ENCODE measurements at places on chromosomes 12 and 14.

DNA sequence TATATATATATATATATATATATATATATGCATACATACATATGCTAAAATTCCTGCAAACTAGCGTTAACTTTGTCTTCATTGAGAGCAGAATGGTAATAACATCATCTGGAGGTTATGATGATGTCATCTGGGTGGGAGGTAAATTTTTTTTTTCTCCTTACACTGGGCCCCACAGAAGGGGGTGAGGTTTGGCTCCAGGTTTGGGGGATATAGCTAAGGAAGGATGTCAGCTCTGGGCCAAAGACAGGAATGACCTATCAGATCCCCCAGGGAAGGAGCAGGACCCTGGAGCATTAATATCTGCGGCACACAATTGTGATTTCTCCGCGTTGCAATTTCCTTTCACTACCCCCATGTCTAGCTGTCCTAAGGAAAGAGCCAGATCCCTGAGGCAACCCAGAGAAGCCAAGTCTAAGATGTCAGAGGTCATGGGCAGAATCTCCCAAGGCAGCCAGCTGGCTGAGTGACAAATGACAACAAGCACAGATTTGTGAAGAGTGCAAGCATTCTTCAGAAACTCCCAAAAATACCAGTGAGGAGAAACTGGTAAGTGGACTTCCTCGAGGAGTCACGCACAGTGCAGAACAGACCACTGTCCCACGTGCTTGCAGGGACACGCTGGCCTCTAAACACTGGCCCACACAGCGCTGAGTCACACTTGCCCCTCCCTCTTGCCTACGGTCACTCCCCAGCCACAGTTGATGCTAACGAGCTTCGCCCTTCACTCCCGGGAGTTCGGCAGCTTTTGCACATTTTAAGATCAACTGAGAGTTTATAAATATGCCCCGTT is 9.9 kb downstream of the UBC start:
- DNase-seq: no peak

DNA sequence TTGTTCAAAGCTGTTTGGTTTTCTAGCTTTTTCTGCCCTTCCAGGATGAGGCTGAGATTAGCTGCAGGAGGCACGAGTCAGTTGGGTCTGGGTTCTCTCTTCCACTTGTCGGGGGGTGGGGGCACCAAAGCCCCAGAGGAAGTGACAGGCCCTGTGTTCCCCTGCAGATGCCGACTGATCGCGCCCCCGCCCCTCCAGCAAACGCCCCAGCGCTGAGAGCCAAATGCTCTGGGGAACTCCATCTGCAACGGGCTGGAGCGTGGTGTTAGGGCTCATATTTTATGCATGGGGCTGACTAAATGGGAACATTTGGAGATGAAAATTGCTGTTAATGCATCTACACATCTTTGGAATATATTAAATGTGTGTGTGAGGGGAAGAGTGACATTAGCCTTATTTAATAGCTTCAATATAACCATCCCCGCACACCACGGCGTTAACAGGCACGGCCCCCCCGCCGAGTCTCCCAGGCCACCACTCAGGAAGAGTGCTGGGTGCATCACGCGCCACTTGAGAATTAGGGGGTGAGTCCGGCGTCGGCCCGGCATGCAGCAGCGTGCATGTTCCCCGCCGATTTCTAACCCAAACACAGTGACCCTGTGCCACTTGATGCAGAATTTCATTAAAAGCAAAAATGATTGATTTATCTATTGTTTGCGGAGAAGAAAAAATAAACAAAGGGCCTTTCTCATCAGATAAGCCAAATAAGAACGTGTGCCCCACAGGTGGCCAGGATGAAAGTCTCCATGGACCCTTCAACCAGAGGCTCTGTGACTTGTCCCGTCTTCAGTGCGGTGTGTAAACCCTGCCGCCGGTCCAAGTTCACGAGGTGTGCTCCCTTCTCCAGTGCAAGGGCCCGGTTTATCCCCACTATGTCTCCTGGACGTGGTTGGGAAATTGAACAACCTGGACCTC is 165.0 kb upstream of the RTL1 start:
- DNase-seq: no peak

- DNase-seq: no peak
Observed at GRCh38 chr12:52253391-52254179, 20.5 kb downstream of the KRT7 start.

DNA sequence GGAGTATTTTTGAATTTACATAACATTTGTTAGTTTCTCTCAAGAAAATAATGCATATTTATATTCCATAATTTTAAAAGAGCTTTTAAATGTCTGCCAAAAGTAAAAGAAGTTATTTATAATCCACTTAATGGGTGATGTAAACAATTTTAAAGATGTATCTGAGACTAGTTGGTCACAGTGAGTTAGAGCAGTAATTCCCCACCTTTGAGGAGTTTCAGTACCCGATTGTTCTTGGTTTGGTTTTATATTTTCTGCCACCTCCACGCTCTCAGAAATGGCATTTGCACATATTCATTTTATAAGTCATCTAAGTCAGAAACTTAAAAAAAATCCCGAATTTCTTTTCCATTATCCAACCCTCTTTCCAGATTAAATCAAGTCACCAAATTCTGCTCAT is 153.2 kb downstream of the SLC35F4 start:
- DNase-seq: no peak

- peak; percentile 59 for DNase-seq
Observed at GRCh38 chr12:751192-751998, 984 bp upstream of the WNK1 start.

DNA sequence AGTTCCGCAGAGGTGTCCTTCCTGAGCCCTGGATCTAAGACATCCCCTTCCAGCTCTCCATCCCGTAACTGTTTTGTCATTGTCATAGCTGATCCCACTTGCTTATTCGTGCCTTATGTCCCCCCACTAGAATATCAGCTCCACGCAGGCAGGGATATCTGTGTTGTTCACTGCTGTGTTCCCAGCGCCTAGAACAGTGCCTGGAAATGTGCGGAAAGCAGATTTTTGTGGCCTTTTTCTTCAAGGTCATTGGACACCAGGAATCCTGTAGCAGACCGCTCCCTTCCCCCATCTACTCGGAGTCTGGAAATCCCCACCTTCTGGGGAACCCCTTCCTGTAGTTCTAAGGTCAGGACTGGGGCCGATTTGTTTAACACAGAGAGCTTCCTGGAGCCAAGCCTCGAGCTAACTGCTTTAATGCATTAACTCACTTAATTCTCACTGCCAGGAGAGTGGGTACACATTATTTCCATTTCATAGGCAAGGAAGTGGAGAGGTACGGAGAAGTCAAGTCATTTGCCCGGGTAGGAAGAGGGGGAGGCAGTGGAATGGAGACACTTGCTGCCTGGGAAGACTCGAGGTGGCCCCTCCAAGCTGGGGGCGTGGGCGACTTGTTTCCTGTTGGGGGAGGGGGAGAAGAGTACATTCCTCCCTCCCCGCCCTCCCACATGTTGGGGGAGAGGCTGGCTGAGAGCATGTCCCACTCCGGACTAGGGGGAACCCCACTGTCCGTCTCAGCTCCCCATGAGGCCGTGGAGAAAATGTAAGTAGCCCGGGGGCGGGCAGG is 1.2 kb upstream of the SH2B3 start:
- no peak for DNase-seq

DNA sequence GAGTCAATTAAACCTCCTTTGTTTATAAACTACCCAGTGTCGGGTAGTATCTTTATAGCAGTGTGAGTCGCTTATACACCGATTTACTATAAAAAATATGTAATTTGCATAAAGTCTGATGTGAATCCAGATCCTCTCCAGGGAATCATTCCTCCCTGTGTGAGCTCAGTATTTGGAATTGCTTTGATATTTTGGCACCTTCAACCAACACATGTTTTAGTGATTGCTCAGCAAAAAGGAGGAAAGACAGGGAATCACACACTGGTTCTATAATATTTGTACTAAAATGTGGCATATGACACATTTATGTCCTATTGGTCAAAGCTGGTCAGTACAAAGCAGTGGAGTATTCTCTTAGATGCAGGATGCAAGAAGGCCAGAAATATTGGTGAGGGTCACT is 703.9 kb upstream of the ATXN7L3B start:
- DNase-seq: no peak

GRCh38 chr12:79454338-79454843 is 236.4 kb downstream of the PAWR start:
- no peak for DNase-seq

DNA sequence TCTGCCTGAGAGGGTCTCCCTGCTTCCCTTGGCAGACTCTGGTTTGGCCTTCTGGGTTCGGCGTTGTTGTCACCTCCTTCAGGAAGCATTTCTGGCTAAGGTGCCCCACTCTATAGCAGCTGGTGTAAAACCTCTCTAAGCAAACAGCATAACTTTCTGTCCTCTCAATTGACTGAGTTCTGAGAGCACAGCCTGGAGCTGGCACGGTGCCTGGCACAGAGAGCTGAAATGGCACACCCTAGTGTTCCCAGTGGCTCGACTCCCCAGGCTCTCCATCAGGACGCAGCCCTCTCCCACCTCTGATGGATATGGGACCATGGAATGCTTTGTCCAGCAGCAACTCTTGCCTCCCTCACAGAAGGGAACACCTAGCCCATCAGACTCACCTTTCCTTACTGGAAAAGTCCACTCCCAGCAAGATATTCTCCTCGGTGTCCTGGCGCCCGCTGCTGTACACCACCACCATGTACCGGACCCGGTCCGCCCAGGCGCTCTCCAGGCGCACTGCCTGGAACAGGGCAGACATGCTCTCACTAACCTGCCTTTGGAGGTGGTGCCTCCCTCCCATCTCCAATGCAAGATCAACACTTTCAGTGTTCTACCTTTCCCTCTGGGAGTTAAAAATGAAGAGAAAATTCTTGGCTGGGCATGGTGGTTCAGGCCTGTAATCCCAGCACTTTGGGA is 40.6 kb downstream of the SSH1 start:
- DNase-seq: no peak

DNA sequence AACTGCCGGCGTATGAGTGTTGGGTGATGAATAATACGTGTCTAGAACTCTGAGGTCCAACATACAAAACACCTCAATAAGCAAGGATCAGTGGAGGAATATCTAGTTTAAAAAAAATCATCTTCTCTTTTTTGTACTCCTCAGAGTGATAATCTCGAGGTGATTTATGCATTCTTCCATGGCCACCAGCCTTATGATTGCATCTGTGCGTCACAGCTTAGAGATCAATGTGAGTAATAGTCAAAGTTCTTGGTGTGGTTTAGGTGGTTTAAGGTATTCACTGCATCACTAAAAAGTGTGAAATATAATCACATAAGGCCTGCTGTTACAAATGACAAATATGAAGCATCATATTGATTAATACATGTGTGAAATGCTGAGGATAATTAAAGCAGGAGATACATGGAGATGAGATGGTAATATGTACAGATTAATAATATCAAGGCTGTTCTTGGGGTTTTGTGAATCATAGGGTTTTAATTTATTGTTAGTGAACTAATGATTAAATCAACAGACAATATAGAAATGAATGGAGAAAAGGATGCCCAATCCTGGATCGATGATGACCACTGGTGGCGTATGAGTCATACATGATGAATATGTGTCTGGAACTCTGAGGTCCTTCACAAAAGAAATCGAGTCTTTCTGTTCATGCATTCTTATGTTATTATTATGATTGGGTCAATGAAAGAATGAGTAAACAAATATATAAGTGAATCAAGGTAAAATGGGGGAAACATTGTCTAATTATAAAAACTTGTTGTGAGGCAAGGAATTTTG is 68.8 kb upstream of the RTL1 start:
- no peak for DNase-seq

All from stimulated activated CD8-positive, alpha-beta memory T cell treated with anti-CD3 and anti-CD28 coated beads, Interleukin-15, amount 100 ng/mL, for 24 hours (primary cell).